Left ventricle myocardium inferior (tissue), 1 donor: ENCODE measurements at places on chromosomes 7 and 10. TPM values are rescaled to one million over a fixed set of nuclear protein-coding genes. Genes with fewer than 3 reads are reported as not detected.

DNA sequence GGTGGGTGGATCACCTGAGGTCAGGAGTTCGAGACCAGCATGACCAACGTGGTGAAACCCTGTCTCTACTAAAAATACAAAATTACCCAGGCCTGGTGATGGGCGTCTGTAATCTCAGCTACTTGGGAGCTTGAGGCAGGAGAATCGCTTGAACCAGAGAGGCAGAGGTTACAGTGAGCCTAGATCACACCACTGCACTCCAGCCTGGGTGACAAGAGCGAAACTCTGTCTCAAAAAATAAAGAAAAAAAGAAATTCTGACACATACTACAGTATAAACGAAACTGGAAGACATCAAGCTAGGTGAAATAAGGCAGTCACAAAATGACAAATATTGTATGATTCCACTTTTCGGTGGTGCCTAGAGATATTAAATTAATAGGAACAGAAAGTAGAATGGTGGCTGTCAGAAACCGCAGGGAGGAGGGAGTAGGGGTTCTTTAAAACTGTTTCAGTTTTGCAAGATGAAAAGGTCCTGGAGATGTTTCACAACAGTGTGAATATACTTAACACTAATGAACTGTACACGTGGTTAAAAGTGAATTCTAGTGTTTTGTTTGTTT, 23.2 kb downstream of the PILRA start:
- H3K36me3 ChIP-seq = no peaks in the 10 kb centered on the region
- no peaks in the 10 kb centered on the region for H3K27me3 ChIP-seq
- no peaks in the 10 kb centered on the region for H3K4me1 ChIP-seq
- no peak for DNase-seq

DNA sequence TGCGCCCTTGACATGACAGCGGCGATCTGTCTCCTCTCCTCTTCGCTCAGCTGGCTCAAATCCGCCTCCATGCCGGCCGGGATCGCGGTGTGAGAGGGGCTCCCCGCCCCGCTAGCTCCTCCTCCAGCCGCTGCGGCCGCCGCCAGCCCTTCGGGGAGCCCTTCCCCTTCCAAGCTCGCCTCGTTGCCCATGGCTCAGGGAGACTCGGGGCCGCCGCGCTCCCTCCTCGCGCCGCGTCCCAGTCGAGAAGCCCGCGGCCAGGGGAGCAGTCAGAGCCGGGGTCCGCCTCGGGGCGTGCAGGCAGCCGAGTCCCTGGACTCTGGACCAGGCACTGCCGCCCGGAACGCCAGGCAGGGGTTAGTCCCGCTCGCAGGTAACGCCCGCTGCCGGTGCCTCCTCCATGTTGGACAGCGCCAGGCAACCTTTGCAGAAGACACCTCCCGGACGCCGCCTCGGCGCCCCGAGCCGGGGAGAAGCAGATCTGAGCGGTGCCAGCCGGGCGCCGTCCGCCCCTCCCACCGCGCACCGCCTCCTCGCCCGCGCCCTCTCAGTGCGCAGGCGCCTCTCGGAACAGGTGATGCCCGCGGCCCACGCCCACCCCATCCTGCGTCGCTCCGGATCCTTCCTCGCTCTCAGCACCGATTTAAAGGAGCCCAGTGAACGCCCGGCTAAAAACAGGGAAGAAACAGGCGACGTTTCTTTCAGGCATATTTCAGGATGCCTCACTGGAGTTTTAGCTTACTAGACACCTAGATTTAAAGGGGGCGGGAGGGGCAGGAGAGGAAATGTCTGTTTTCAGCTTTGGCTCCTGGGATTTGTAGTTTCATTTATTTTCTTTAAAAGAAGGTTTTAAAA, at the start of gene PCLO:
PCLO (minus strand) TSS at position 483 of the 855 bp plus-strand sequence; CDS start at position 191, 292 bp downstream.
- H3K36me3 ChIP-seq = no peaks in the 10 kb centered on the region
- H3K27me3 ChIP-seq = peaks cover 30% of the 10 kb centered on the region

DNA sequence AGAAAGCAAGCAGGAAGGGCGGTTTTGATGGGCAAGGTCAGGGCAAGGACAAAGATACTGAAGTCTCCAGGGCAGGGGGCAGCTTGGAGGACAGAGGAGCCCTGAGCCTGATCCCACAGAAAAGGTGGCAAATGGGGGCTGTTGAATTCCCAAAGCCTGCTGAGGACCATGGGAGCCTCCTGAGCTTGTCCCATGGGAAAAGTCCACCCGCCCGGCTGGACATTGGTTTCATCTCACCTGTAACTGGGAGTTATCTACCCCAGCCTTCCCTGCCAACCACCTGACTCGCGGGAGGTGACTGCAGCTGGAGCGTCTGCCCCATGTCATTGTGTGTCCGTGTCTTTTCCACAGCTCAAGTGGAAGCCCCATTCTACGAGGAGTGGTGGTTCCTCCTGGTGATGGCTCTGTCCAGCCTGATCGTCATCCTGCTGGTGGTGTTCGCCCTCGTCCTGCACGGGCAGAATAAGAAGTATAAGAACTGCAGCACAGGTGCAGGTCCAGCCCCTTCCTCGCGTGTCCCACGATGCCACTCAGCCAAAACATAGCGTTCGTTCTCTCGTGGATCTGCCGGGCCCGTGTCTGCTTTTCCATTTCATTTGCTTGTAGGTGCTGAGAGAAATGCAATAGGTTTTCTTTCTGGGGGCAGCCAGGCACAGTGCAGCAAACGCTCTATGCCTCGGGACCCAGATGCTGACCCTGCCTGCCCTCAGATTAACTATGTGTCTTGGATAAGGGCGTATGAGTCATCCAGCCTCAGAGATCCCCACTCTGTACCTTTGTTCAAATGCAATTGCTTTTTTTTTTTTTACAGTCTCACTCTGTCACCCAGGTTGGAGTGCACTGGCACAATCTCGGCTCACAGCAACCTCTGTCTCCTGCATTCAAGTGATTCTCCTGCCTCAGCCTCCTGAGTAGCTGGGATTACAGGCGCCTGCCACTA, 444.5 kb upstream of the FOXK1 start:
- no peak for DNase-seq
- no peaks in the 10 kb centered on the region for H3K36me3 ChIP-seq
- no peaks in the 10 kb centered on the region for H3K4me1 ChIP-seq
- no peaks in the 10 kb centered on the region for H3K27me3 ChIP-seq
- no peak overlapping the region for H3K27ac ChIP-seq
- no peak overlapping the region for H3K4me3 ChIP-seq

- H3K4me3 ChIP-seq = no peak overlapping the region
- H3K27ac ChIP-seq = no peak overlapping the region
- no peaks in the 10 kb centered on the region for H3K27me3 ChIP-seq
- no peak for DNase-seq
Observed at GRCh38 chr7:110775046-110775445, 315.9 kb upstream of the LRRN3 start.

GRCh38 chr7:159032753-159033472, 111.8 kb downstream of the VIPR2 start:
- no peak for DNase-seq
- peaks cover 28% of the 10 kb centered on the region for H3K4me1 ChIP-seq
- H3K27ac ChIP-seq = peak overlapping the region; percentile 84
- no peak overlapping the region for H3K4me3 ChIP-seq
- H3K27me3 ChIP-seq = peaks cover 24% of the 10 kb centered on the region

- H3K4me1 ChIP-seq = no peaks in the 10 kb centered on the region
- no peak overlapping the region for H3K27ac ChIP-seq
- no peak for DNase-seq
- no peaks in the 10 kb centered on the region for H3K27me3 ChIP-seq
- H3K36me3 ChIP-seq = no peaks in the 10 kb centered on the region
Observed at GRCh38 chr10:14758994-14759664, 15.6 kb downstream of the FAM107B start.

- no peak overlapping the region for H3K4me3 ChIP-seq
- H3K27ac ChIP-seq = no peak overlapping the region
- peaks cover 19% of the 10 kb centered on the region for H3K4me1 ChIP-seq
- H3K27me3 ChIP-seq = no peaks in the 10 kb centered on the region
- DNase-seq = peak; percentile 80
Observed at GRCh38 chr10:79374312-79375191, 27.3 kb downstream of the PPIF start.

Gene RPEL1
- not detected for total RNA-seq

Gene ZNF727
- total RNA-seq = 3.1 TPM

Gene LIPK
- total RNA-seq = not detected

Gene SAMD9
- total RNA-seq = 2.8 TPM

Gene LOXL4
- total RNA-seq = 1.4 TPM

Gene CDHR3
- 11.4 TPM for total RNA-seq
